LHCN-M2 (cell line): ENCODE measurements at places on chromosomes 1 and 21. TPM values are rescaled to one million over a fixed set of nuclear protein-coding genes. Genes with fewer than 3 reads are reported as not detected.

TFF3 gene
- total RNA-seq, result not detected in 2 replicates

DOP1B gene
- total RNA-seq, result 4.2 and 5.8 TPM in 2 replicates

FAM131C gene
- 0.63 and 1.4 TPM in 2 replicates for total RNA-seq

DRAXIN gene
- total RNA-seq, result under 0.01 and 0.13 TPM in 2 replicates

S100A8 gene
- not detected in 2 replicates for total RNA-seq

CYP4Z1 gene
- total RNA-seq, result not detected in 2 replicates

BTG2 gene
- 19.0 and 30.4 TPM in 2 replicates for total RNA-seq

MTARC1 gene
- 0.34 and 2.5 TPM in 2 replicates for total RNA-seq

DNA sequence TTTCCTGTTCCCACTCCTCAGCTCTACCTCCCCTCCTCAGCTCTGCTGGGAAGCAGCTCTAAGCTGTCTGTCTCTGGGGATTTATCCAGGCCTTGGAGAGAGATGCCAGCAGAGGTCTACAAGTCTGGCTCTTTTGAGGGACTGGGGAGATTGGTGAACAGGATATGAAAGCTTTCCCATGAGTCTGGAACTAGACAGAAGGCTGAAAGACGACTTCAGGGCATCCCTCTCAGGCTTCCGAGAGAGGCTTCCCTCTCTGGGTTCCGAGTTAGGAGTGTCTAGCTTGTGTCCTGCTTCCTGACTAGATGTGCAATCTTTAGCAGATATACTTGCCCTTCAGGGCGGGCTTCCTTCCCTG lies 733 bp downstream of the TMEM35B start:
- DNase-seq, result peak; percentile 54

GRCh38 chr1:9269078-9269501 lies 23.6 kb upstream of the SPSB1 start:
- DNase-seq, result no peak

DNA sequence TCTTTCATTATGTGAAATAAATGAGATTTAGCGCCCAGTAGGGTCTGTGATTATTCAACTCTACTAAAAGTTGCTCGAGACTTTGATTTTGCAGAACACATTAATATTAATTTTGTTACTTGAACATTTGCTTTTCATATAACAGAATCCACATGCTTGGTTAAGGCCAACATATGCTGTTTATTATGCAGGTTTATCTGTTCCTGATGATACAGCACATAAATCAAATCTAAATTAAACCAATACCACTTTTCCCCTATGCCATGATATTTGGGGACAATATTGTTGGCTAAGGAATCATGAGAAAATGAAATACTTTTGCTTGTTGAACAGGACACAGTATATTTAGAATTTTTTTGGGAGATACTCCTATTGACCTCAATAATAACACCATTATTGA lies 291.1 kb downstream of the USP25 start:
- no peak for DNase-seq

DNA sequence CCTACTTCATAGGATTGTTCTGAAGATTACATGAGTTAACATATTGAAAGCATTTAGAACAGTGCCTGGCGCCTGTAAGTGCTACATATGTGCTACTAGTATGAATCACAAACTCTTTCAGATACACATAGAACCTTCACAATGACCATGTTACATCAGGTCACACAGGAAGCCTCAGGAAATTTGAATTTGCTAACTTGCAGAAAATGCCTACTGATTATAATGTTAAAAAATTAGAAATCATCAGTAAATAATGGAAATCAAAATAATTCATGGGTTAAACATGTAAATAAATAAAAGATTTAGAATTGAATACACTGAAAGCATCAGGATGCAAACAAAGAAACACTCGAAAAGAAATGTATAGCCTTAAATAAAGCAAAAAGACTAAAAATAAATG lies 94.9 kb downstream of the SPAG17 start:
- no peak for DNase-seq

GRCh38 chr1:65253800-65254319 lies 55.5 kb upstream of the DNAJC6 start:
- no peak for DNase-seq

- DNase-seq, result no peak
Measured at GRCh38 chr1:17742583-17742982, 12.6 kb upstream of the ACTL8 start.

GRCh38 chr21:16418226-16418625 lies 688.4 kb downstream of the USP25 start:
- peak; percentile 57 for DNase-seq

DNA sequence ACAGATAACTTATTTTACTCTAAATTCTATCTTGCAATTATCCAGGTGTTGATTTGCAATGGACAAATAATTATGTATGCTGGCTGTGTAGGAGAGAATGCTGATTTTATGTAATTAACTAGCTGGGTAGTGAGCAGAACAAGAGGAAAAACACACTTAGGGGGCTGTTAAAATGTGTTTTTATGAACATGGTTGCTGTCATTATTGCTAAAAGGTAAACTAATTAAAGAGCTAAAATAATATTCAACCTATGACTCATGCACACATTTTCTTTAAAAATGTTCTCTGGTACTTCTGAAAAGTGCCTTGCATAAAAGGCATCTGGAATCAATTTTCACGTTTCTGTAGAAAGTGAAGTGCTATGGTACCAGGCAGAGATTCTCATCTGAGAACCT lies 192.8 kb upstream of the C8B start:
- no peak for DNase-seq

DNA sequence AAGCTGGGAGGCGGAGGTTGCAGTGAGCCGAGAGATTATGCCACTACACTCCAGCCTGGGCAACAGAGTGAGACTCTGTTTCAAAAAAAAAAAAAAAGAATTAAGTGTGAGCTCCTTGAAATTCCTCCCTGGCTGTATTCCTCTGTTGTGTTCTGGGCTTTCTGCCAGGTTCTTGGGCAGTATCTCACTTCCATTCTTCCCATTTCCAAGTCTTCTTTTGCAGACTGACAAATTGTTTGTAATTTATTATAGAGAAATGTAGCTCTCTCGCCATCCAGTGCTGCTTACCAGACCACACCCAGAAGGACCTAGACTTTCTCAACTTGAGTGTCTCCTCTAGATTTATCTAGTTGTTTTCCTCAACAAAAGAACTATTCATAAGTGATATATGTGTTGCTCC lies 105.0 kb upstream of the ADGRL2 start:
- peak; percentile 28 for DNase-seq

DNA sequence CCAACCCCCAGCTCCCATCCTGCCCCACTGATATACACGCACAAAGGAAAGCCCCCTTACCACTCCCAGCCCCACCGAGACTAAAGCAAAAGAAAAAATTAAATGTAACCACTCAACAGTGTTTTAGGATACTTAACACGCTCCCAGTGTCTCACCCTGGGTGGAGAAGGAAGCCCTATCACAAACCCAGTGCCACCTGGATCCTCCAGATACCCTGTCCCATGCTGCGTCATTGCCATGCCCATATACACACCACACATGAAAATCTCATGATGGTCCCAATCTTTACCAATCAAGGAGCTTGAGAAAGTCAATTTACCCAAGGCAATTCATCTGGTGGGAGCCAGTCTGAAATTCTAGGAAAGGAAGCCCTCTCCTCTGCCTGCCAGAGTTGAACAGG lies 11.2 kb downstream of the KIAA1614 start:
- DNase-seq, result no peak

- DNase-seq, result no peak
Measured at GRCh38 chr21:15022608-15023261, 42.1 kb downstream of the NRIP1 start.

DNA sequence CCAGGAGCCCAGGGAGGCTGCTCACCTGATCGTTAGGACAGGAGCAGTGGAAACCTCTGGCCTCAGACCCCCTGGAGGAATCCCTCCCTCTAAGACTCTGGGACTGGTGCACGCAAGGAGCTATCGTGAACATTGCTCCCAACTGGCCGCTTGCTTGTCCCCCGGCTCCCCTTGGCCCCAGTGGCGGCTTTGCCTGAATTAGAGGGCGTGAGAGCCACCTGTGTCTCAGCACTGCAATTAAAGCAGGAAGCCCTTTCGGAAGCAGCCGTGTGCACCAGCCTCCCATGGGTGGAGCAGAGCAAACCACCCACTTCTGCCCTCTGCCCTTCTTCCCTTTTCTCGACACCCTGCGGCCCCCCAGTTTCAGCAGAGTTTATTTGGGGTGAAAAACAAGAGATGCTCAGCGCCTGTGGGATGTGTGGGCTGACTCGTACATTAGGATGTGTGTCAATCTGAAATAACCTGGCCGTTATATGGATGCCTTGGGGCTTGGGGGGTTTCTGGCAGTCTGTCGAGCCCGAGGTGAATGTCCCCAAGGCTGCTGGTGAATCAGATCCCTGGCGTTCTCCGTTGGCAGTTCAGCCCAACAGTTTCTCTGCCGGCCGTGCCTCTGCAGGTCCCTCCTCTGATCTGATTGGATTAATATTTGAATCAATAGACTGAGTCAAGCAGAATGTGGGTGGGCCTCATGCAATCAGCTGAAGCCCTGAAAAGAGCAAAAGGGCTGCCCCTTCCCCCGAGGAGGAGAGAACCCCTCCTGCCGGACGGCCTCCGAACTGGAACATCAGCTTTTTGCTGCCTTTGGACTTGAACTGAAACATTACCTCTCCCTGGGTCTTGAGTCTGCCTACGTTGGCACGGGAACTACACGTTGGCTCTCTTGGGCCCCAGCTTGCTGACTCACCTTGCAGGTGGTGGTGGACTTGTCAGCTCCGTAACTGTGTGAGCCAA lies 7.3 kb upstream of the UMODL1 start:
- DNase-seq, result no peak

- no peak for DNase-seq
Measured at GRCh38 chr1:193103759-193104501, 1.3 kb downstream of the GLRX2 start.

- peak; percentile 62 for DNase-seq
Measured at GRCh38 chr1:207818971-207819451, 67.2 kb downstream of the CD46 start.

DNA sequence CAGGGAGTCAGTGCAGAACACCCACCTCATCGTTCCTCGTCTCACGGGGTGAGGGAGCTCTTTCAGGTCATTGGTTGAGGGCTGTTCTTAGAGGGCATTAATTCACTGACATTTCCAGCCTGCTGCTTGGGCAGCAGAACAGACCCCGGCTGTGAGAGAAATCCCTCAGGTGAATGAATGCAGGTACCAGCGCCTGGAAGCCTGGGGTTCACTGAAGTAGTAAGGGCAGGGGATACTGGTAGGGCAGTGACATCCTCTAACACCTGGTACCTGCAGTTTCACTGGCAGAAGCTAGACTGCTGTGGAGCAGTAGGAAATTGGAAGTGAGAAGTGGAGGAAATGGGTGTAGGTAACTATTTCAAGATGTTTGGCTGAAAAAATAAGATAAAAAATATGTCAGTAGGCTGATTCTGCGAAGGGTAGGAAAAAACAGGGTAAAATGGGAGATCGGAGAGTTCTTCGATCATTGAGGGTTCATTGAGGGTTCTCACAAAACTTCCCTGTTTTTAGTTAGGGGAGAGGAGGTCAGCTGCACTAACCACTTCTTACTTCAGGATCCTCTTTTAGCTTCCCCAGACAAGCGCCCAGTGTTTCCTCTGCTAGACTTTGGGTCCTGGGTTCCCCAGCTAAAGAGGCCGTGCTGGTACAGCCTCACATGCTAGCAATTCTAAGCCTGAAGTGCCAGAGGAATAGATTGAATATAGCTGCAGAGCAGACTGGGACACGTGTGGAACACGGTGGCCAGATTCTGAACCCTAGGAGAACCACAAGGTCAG lies 55.2 kb downstream of the RNF220 start:
- no peak for DNase-seq

- no peak for DNase-seq
Measured at GRCh38 chr1:110605901-110606656, at the start of gene KCNA2. Gene KCNA2, minus strand, starts transcription at chr1:110606358. Its CDS starts 1,576 bp downstream, at chr1:110604782.
